NCI-H1105 treated with DMSO at 0.1 percent for 48 hours (cell line): ENCODE measurements at places on chromosomes 2 and 18.
A peak's percentile ranks its signal among the peaks of the same experiment; 100 is the strongest.

DNA sequence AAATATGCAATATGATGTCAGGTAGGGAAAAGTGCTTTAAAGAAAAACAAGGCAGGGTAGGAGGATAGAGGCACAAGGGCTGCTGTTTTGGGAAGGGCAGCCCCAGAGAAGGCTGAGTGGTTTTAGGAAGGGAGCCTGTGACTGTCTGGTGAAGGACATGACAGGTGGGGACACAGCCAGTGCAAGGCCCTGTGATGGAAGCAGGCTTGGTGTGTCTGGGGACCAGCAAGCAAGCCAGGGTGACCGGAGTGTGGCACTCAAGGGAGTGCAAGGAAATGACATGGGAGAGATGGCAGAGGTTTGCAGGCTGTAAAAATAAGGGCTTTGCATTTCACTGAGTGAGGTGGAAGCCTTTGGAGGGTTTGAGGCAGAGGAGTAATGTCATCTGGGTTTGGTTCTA, 62.0 kb downstream of the LTBP1 start:
- DNase-seq: no peak

GRCh38 chr2:181949047-181949446, 36.6 kb upstream of the PPP1R1C start:
- no peak for DNase-seq

- peak; percentile 83 for DNase-seq
Observed at GRCh38 chr2:164992818-164993217, 37.5 kb upstream of the SLC38A11 start.

DNA sequence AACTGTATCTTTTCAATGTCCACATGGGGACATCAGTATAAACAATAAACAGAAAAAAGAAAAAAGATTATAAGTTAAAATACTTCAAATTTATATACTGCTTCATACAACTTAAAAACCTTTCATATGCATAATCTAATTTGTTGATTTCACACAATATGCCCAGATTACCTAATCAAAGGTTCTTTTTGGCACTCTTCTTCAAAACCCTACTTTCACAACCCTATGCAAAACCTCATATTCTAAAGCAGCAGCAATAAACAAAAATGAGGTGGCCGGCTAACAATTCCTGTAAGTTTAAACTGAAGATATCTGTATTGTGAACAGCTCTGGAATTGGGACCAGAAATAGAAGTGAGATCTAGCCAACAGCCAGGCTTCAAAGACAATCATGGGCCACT, 28.6 kb downstream of the STK17B start:
- DNase-seq: no peak

DNA sequence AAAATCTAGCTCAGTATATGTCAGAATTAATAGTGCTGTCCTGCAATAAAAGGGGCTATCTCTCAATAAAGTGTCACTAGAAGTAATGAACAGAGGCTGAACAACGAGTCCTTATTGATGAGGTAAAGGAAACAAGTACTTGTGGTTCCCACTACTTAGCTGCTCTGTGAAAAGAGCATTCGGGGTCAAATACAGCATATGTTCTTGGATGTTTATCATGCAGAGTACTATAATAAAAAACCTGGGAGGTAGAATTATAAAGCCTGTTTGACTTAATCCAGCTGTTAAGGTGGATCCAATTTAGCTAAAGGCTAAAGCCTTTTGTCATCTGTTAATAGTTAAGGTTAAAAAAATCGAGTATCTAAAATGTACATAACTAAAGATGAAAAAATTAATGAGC, 32.4 kb downstream of the SLC35F5 start:
- DNase-seq: no peak

DNA sequence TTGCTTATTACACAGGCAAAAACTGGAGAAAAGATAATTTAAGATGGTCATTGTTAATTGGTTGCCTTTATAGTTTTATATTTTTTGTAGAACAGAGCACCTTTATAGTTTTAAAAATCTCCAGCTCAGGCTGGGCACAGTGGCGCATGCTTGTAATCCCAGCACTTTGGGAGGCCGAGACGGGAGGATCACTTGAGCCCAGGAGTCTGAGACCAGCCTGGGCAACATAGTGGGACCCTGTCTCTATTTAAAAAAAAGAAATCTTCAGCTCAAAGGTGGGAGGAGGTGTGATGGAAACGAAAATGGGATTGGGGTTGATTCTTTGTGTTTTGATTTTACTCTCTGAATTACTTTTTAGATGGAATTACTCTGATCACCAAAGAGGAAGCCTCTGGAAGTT, 85.4 kb downstream of the XRCC5 start:
- no peak for DNase-seq

DNA sequence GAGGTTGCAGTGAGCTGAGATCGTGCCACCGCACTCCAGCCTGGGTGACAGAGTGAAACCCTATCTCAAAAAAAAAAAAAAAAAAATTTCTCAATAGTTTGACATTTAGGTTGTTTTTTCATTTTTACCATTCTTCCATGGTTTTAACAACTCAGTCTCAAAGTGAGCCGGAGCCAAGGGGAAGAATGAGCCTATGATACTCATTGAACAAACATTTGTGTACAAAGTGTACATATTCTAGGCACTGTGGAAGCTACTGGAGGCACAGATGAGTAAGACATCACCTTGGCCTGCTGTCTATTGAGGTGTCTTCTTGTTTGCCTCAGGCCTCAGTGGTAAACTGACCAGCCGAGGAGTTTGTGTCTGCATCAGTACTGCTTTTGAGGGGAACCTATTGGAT, 21.9 kb downstream of the CENPO start:
- no peak for DNase-seq

DNA sequence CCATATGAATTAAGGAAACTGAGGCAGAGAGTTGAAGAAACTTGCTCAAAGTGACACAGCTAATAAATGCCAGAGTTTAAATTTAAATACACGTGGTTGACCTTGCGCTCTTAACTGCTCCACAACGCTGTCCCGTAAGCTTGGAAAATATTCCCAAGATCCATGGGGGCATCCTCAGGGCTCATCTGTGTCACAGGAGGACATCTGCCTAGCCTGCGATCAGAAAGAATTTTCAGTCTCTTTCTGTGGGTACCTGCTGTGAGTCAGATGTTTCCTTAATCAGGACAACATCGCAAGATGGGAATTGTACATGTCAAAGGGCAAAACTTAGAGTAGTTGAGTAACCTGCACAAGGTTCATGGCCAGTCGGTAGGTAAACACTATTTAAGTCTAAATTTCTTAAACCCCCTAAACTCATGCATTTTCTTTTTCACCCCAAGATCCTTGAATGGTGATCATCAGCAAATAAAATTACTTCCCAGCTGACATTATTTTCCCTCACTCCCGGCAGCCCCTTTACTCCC, 1.4 kb downstream of the CMPK2 start:
- no peak for DNase-seq

- no peak for DNase-seq
Observed at GRCh38 chr2:113200236-113200635, 26.5 kb downstream of the PSD4 start.

- DNase-seq: no peak
Observed at GRCh38 chr2:145137211-145137610, 617.3 kb upstream of the ZEB2 start.

- no peak for DNase-seq
Observed at GRCh38 chr2:44267796-44268648, 7.3 kb upstream of the SLC3A1 start.

- no peak for DNase-seq
Observed at GRCh38 chr2:20925265-20925889, 102.5 kb upstream of the LDAH start.

DNA sequence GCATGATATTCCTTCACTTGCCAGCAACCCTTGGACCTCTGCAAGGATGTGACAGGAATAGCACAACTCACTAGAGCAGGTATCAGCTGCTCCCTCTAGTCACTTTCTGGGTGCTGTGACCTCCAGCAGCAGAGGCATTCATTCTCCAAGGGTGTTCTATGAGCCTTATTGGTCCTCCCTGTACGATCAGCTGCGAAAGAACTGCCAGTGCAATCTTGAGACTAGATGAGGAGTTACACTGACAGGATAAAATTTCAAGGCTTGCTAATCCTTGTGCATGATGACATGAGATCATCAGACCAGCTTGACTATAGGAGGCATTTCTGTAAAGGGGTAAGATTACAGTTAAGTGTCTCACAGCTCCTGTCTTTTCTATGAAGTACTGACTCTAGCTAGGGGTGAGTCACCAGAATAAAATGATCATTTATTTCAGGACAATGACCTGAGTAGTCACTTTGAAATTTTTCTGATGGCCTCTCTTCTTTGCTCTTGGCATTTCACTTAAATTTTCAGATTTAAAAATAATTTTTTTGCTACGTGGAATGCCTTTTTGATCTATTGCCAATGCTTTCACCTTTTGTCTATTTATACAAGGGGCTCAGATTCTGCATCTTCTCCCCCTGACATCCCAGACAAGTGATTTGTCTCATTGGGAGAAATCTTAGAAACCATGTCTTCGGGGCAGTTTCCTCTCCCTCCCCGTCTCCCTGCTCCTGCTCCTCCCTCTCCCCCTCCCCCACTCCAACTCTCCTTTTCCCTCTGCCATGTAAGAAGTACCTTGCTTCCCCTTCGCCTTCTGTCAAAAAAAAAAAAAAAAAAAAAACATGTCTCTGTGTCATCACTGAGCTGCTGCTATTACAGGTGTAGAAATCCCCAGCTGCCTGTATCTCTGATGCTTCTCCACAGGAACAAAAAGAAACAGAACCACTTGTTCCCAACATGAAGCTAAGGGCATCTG, 49.2 kb upstream of the FRZB start:
- no peak for DNase-seq

- DNase-seq: no peak
Observed at GRCh38 chr2:177396703-177397460, 4.3 kb downstream of the AGPS start.
